ENCODE measurements at places on chromosomes 4 and X.

- no peak for DNase-seq
These were observed 84.8 kb downstream of the ANOS1 start for GRCh38 chrX:8647176-8647575.

- DNase-seq, result no peak
These were observed 166.1 kb downstream of the LRBA start for GRCh38 chr4:150849016-150849415.

DNA sequence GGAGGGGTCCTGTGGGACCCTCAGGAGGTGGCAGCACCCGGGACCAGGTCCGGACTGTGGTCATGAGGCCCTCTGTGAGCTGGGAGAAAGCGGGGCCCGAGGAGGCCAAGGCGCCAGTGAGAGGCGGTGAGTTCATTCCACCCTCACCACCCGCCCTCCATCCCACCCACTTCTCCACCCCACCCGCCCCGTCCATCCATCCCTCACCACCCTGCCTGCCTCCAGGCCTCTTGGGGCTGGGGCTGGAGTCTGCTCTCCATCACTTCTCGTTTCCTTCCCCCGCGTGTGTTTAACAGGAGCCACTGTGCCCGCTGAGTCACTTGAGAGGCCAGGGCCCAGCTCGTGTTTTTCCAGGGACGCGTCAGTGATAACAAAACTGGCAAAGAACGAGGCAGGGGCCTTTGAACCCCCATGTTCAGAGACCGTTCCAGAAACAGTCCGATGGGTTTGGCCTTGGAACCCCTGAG lies 6.2 kb downstream of the SH3TC1 start:
- no peak for DNase-seq

GRCh38 chr4:80240976-80241375 lies 25.5 kb upstream of the FGF5 start:
- DNase-seq, result no peak

GRCh38 chr4:129240816-129241215 lies 144.9 kb downstream of the C4orf33 start:
- DNase-seq, result no peak

DNA sequence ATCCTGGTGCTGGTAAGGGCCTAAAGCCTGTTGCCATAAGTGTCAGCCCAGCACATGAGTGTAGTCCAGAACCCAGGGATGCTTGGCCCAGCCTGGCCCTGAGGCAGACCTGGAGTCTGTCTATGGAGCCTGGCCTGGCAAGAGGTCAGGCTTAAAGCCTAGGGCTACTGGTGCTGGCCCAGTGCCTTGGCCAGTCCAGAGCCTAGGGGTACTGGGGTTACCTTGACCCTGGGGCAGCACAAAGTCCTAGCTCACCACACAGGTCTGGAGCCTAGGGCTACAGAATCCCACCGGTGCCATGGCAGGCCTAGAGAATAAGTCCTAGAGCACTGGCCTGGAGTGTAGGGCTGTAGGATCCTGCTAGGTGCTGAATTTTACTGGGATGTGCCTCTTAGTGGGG lies 393.8 kb downstream of the MAGEE1 start:
- no peak for DNase-seq

- no peak for DNase-seq
These were observed 94.1 kb downstream of the IRS4 start for GRCh38 chrX:108642273-108642628.

- peak; percentile 62 for DNase-seq
These were observed 496 bp upstream of the GAB1 start for GRCh38 chr4:143335979-143336780.

DNA sequence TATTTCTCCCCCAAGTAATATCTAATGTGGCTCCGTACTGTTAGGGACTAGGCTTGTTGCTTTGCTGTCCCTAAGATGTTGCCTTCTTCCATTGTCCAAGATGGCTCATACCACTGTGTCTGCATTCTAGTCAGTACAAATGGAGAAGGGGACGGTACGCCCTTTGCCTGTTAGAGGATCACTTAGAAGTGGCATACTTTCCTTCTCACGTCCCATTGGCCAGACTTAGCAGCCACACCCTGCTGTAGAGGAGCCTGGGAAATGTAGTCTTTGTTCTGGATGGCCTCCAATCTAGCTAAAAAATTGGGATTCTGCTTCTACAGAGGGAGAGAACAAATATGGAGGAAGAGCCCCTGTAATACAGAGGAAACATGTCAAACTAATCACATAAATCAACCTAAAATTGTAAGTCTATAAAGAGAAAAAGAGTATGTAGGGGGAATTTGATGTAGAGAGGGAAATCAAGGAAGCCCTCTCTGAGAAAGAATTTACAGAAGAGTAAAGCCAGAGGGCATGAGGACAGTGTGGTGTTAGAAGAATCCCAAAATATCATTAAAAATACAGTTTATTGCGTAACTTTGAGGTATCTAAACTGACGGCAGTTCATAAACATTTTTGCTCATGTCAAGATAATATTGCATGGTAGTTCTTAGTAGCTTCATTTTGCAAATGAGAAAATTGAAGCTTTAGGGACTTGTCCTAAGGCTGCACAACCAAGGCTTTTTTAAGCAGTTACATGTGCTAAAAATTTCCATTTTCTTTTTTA lies 15.1 kb downstream of the PRIMPOL start:
- no peak for DNase-seq

DNA sequence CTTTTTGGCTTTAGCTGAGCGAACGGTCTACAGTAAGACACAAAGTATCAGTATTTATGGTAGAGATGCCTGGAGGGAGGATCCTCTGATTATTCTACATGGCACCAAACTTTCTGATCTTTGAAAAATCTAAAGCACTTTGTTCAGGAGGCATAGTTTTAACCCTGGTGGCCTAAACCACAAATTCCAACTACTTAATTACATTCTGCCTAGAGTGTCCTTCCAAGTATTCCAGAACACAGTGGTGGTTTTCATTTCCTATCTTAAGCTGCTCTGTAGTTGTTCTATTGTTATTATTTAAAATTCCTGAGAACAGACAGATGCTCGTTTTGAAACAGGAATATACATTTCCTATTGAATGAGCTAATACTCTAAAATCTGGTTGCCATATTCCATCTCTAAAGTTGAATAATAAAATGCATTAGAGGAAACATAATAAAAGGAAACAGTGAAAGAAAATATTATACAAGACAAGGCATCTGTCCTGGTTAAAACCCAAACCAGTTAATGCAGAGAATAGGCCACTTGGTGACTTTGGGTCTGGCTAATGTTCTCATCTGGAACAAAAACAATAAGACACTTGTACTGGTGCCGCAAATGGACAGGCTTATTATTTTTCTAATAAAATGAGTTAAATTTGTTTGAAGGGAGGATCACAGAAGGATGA lies 657.4 kb downstream of the SPRY1 start:
- DNase-seq, result no peak

- DNase-seq, result no peak
These were observed 161.6 kb upstream of the PRDX4 start for GRCh38 chrX:23505531-23506303.

GRCh38 chr4:123696687-123697086 lies 300.1 kb downstream of the SPRY1 start:
- DNase-seq, result no peak

DNA sequence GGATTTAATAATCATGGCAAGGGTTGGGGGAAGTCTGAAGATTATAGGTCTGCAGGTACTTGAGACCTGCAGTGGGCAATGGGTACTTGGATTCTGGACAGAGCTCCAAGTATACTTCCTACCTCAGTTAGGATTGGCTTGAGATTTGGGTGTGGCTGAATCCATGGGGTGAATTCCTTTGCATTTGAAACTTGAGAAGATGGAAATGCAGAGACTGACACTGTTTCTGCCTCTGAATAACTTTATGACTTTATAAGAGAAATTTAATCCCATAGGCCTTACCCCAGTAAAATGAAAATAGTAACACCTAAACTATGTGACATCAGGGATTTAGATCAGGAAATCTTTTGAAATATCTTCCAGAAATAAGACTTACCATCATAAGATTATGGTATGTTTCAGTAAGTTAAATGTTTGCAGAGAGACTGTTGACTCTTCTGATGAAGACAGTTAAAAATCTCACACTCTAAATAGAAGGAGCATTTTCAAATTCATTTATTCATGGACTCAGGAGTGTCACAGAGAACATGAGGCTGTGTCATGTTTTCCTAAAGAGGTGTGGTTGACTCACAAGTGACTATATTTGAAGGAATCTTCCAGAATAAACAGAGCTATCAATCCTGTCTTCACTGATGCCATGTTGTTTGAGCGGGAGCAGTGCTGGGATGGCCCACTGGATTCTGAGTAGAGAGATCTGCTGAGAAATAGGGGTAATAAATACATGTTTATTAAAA lies 513.5 kb upstream of the NR3C2 start:
- DNase-seq, result no peak

GRCh38 chr4:160276785-160277325 lies 1174.0 kb downstream of the RAPGEF2 start:
- no peak for DNase-seq

DNA sequence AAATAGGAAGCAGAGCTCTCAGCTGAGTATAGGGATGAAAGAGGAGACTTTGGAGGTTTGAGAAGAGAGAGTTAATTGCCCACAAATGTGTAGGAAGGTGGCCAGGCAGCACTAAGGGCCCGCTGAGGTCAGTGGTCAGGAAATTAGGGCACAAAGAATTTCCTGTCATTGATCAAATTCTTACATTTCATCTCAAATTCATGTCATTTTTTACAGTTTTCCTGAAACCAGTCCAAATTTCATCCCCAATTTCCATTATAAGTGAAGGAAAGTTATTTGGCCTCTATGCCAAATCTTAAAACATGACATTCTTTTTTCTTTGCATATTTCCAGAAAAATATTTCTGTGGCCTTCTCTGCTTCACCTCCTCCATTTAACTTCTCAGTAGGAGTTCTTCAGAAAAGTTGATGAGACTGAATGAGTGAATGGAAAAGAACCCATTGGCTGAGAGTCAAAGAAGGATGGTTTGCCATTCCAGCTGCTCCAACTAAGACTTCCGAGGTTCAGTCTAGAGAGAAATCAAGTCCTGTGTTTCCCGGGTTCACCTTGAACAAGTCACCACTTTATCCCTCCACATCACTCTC lies 68.7 kb upstream of the SPRY1 start:
- no peak for DNase-seq

- DNase-seq, result peak; percentile 58
These were observed 30.6 kb upstream of the ANTXR2 start for GRCh38 chr4:80103629-80104028.

DNA sequence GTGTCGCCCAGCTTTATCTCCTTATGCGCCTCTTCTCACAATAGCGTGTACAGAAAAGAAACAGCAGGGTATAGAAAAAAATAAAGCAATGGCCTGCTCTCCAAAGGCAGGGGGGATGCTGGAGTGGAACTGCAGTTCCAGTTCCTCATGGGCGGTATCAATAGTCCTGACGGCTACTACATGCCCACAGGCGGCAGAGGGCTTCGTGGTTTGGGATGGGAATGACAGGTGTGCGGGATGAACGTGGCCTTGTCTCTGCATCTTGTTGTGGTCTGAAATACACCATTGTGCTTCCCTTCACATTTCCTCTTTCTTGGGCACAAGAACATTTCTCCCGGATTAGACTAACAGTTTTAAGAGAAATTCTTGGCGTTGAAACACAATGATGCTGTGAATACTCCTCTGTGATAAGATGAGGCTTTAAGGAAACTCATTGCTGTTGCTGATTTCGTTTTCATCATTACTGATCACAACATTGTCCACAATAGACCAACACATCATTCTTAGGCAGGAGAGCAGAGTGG lies 124.1 kb upstream of the IGFBP7 start:
- no peak for DNase-seq

- DNase-seq, result no peak
These were observed 70.8 kb downstream of the RWDD4 start for GRCh38 chr4:183588169-183588675.

Data from NCI-H1694 treated with DMSO at 0.1 percent for 48 hours (cell line).